ENCODE measurements at places on chromosomes 6 and 20.

GRCh38 chr6:45658400-45658799, 280.7 kb upstream of the SUPT3H start:
- no peak for DNase-seq

- DNase-seq, result no peak
These were observed 18.7 kb downstream of the SOX4 start for GRCh38 chr6:21612067-21612745.

DNA sequence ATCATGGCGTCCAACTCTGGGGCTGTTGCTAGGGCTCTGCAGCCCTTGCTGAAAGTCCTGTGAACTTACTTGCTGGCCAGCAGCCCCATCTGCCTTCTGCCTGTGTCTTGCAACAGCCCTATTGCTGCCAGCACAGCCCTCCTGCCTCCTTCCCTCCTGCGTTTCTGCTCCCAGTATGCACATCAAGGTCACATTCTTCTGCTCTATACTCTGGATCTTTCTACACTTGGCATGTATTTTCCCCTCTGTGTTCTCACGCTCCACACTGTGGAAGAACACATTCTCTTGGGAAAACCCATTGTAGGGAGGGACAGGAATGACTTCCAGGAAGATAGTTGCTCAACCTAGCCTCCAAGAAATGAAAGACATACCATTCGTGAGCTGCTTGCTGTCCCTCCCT, 80.9 kb upstream of the PHACTR2 start:
- no peak for DNase-seq

GRCh38 chr6:103799971-103800670, 1059.6 kb downstream of the HACE1 start:
- DNase-seq, result no peak

- DNase-seq, result peak; percentile 51
These were observed 100.1 kb upstream of the ADTRP start for GRCh38 chr6:11878735-11879134.

DNA sequence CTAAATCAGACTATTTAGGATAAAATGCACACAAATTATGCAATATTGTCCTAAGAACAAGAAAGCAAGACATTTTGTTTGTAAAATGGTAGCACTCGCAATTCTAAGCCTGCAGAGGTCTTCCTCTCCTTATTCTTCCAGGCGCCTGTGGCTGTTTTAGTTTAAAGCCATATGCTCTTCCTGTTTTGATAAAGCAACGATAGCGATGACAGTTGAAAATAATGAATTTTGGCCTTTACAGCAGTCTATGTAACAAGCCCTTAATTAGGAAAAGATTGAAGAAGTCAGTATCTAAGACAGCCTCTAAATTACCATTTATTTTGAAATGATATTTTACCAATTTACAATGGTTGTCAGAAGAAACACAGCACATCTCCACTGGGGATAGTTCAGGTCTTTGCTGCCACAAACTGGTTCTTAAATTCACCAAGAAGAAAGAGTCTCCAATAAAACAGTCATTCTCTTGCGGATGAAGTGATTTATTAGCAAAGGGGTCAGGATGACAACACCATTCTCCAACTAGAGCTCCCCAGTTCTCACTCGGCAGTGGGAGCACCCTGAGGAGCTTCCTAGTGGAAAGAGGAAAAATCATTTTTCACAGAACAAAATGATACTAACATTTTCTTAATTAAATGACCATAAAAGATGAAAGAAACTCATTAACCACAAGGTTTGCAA, 21.4 kb downstream of the UBE3D start:
- DNase-seq, result peak; percentile 54

DNA sequence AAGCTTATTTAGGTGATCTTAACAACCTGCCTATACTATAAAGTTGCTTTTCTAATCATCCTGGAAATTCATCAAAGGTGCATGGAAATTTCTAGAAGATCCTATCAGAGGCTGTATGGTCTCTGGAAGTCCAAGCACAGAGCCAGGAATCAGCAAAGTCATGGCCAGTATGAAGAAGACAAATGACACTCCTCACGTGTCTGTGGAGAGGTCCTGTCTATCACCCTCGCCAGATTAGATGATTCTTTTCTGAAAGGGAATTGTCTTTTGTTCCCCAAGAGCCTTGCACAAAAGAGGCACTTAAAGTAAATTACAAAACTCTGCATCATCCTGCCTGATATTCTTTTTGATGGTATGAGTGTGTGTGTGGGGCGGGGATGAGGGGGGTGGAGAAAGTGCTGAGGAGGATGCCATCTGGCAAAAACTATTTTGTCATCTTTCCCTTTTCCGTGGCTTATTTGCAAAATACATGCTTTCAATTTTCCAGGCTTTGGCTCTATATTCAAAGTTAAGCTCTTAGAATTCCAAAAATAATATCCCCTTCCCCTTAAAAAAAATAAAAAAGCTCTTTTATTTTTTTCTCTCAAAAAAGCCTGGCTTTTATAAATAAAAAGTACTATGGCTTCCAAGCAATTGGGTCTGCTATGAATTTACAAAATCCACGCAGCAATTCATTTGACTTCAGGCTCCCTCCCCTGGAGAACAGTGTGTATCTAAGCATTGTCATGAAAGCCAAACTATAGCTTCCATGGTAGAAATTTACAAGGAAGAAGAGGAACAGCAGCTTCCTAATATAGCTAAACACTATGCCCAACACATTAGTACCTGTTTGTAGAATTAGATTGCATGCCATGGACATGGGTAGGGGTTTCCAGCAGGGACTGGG, 185.2 kb upstream of the ARG1 start:
- DNase-seq, result no peak

GRCh38 chr6:2714111-2714895, 36.4 kb downstream of the MYLK4 start:
- DNase-seq, result no peak

DNA sequence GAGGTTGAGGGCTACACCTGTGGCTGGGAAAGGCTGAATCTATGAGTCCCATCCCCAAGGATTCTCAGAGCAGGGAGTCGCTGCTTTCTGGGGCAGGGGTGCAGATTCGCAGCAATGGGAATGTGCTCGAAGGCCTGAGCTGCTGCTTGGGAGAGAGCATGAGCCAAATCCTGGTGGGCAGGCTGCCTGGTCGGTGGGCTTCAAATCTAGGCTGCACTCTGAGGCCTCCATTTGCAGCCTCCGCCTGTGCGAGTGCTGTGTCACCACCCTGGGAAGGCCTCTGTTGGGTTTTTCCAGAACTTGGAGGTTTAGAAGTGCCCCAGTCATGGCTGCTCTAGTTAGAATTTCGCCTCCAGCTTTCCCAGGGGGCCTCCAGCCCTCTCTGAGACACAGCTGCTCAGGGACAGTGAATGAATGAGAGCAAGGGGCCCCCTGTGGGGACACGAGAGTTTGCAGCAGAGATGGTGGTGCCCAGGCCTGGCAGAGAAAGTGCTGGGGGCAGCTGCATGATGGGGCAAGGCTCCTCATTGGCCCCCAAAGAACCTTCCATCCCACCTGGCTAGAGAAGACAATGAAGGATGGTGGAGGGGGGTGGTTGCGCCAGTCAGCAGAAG, 31.1 kb upstream of the RNF24 start:
- DNase-seq, result no peak

DNA sequence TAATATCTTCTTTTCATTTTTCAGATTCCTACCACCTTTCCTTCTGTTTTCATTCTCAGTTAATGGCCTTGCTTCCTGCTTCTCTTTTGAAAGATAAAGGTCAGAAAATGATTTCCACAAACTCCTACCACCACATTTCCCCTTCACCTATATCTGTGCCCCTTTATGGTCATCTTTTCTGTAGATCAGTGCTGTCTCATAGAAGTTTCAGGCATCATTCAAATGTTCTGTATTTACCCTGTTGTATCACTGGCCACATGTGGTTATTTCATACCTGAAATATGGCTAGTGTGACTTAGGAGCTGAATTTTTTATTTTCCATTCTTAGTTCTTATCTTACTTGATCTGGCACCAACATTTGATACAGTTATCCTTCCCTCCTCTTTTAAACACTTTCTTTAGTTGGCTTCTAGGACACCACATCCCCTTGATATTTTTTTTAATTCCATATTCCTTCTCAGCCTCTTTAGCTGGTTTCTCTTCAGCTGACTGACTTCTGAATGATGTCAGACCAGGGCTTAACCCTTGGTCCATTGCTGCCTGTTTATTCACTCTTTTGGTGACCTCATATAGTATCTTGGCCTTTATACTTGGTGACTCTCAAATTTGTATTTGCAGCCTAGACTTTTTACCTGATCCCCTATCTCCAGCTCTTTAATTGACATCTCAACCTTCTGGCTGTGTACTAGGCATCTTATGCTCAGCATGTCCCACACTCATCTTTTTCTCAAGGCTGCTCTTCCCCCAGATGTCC, 81.0 kb downstream of the ATRN start:
- no peak for DNase-seq

- no peak for DNase-seq
These were observed 88.0 kb upstream of the MANEA start for GRCh38 chr6:95489185-95489863.

GRCh38 chr20:56621730-56622129, 7.4 kb upstream of the TFAP2C start:
- DNase-seq, result no peak

DNA sequence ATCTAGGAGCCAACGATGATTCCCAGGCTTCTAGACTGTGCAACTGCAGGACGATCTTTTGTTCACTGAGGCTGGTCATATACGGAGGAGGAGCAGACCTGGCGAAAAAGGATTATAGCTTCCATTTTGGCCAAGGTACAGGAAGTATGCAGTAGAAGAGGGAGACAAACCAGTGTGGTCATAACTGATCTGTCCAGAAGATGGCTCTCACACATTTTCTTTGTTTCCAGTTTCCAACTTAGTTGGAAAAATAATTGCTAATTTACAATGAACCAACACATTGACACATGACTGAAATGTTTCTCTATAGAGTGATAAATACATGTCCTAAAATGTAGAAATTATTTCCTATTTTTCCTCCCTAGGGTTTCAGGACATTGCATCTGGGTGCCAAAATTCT, 364.1 kb upstream of the BTBD3 start:
- no peak for DNase-seq
